ENCODE measurements at places on chromosomes 2 and 18.

DNA sequence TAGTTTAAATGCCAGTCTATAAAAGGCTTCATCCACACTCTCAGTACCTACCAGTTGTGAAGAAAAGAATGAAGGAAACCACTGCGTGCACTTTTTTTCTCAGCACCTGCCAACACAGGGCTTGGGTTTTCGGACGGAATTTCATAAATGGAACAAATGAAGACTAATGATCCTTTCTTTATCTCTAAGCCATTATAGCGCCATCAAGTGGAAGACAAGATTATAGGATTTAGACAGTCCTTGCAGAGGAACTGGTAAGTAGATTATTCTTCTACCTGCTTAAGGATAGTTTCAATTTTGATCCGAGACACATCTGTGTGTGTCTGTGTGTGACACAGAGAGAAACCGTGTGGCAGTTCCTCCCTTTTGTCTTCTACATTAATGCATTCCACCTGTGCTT is 245.6 kb downstream of the NRXN1 start:
- DNase-seq: no peak

GRCh38 chr2:3208591-3208990 is 169.0 kb downstream of the EIPR1 start:
- DNase-seq: no peak

DNA sequence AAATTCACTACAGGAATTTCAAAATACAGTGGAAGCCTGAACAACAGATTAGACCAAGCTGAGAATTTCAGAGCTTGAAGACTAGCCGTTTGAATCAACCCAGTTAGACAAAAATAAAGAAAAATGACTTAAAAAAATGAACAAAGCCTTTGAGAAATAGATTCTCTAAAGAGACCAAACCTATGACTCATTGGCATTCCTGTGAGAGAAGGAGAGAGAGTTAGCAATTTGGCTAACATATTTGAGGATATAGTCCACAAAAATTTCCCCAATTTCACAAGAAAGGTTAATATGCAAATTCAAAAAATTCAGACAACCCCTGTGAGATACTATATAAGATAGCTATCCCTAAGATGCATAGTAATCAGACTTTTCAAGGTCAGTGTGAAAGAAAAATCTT is 78.0 kb downstream of the MYO3B start:
- no peak for DNase-seq

DNA sequence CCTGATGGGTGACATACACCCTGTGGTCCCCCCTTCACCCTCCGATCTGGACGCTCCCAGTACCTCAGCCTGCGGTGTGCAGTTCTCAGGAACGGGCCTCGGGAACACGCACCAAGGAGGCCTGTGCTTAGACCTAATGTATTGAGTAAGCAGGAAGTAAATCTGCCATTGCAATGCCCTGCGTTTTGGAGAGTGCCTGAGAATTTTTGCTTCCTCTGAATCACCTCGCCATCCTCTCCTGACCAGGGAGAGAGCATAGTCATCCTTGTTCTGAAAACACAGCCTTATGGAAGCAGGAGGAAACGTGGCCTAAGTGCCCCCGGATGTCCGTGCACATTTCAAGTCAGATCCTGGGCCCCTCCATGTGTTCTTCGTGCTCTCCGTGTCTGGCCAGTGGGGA is 272.2 kb downstream of the NDUFA10 start:
- DNase-seq: no peak

GRCh38 chr2:127531221-127531648 is 4.2 kb upstream of the MYO7B start:
- DNase-seq: no peak

DNA sequence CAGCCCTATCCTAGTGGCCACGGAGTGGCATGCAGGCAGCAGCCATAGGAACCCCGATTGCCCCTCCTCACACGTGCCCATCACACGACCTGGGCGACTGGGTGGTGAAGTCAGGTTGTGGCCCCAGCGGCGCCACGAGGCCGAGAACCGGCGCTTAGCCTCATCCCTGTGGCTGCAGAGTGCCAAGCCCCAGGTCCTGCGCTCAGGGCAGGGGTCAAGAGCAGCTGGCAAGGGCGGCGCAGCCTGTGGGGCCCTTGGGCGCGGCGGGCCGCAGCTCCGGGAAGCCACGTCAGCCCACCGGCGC is 73.3 kb downstream of the RPIA start:
- no peak for DNase-seq

DNA sequence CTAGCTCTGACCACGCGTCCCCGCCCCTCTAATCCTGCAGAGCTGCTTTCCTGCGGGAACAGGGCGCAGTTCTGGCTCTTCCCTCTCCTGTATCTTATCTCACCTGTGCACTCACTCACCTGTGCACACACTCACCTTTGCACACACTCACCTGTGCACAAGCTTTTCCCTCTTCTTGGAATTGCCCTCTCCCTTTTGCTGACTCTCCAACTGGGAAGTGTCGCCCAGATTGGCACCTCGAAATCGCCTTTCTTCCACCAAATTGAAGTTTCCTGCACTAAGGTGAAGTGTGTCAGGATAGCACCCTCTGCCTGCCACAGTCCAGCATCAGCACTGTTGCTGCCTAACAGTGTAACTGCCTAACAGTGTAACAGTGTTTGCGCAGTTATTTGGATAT is 566 bp upstream of the CMPK2 start:
- peak; percentile 83 for DNase-seq

DNA sequence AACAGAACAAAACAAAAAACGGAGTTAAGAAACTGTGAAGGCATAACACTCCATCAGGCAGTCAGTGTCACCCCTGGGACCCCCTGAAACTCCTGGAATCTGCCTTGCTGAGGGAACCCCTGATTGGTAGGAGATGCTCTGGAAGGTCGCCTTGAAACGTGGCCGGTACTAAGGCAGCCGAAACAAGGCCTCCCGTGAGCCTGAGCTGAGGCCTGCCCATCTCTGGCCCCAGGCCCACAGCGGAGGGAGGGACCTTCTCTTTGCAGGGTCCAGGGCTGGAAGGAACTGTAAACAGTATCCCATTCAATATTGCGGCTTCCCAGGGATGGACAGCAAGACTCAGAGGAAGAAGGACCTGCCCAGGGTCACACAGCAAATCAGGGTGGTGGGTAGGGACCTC is 155.7 kb downstream of the INHBB start:
- no peak for DNase-seq

GRCh38 chr2:19073522-19073921 is 284.9 kb downstream of the OSR1 start:
- DNase-seq: no peak

DNA sequence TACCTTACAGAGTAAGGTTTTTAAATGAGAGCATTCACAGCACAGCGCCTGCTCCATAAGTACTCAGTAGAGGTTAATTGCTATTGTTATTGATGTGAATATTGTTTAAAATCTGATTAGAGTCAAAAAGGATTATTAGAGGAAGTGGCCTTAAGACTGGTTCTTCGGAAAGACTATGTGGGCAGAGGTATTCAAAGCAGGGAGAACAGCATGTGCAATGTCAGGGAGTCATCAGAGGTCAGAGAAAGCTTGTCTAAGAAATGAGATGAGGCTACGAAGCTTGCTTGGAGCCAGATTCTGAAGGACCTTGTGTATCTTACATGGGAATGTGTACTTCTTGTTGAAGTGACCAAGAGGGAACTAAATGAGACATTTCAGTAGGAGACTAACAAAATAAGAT is 49.8 kb downstream of the PMS1 start:
- no peak for DNase-seq

DNA sequence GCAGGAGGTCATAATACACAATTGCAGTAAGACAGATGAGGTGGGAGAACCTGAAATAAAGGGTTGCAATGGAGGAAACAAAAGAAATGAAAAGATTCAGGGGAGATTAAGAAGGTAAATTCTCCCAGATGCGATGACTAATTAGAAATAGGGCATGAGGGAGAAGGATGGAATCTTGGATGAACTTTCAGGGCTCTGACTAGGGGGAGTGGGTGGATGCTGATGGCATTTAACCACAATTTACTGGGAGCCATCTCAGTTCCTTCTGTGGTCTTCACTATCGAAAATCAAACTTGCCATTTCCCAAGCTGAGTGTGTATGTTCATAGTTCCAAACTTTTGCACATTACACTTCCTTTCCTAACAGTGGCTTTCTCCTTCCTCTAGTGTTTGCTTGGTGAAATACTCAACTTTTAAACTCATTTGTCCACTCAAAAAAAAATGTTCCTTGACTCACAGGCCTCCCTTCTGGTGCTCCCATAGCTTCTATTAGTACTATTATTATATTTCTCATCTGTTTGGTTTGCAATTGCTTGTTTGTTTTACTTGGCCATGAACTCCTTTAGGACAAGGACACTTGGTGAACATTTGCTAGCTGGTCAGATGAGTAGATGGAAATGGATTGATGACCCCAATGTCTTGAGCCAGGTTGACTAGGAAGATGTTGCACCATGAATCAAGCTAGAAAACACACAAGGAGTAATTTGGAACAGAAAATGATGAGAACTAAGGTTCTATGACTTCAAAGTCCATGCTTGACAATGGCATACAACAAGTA is 178.5 kb downstream of the DIS3L2 start:
- DNase-seq: no peak

- DNase-seq: peak; percentile 69
Observed at GRCh38 chr18:11149441-11150270, at the start of gene PIEZO2. PIEZO2 (minus strand) TSS chr18:11149569; CDS start chr18:11148588, 981 bp downstream.

DNA sequence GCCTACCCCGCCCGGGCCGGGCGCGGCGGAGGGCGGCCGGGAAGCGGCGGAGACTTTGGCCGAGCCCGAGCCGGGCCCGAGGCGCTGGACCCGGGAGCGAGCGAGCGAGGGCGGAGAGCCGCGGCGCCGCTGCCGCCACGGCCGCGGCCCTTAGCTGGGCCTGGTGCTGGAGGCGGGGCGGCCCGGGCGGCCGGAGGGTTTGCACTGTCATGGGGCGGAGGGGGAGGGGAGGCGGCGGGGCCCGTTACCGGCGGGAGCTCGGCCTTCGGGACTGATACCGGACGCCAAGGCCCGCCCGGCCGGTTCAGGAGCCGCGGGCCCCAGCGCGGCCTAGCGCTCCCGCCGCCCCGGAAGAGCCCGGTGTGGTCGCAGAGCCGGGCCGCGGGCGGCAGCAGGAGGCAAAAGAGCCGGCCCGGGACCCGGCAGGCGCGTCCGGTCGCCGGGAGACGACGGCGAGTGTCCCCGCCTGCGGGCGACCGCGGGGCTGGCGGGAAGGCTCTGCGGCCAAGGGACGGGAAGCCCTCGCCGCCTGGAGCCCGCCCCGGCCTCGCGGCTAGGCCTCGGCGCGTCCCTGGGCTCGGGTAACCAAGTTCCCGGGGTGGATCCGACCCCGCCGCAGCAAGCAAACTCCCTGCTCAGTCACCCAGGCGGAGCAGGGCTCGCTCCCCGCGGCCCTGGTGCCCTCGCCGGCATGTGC is 697 bp downstream of the KCMF1 start:
- DNase-seq: peak; percentile 50

GRCh38 chr2:71240794-71241193 is 13.9 kb upstream of the PAIP2B start:
- DNase-seq: no peak

DNA sequence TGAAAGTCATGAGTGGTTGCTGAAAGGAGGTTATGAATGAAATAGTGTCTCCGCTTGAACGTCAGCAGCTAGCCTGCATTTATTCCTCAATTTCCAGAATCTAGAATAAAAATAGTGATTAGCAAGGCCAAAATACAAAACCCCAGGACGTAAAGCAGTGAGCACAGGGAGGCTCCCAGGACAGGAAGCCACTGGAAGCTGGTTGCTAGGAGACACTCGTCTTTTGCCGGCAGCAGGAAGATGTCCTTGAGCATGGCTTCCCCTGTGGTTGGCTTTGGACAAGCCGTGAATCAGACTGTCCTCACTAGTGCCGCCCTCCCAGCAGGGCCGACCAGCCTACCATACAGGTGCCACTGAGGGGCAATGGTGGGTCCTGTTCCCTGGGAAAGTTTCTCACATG is 374.4 kb downstream of the MTX2 start:
- DNase-seq: peak; percentile 75

DNA sequence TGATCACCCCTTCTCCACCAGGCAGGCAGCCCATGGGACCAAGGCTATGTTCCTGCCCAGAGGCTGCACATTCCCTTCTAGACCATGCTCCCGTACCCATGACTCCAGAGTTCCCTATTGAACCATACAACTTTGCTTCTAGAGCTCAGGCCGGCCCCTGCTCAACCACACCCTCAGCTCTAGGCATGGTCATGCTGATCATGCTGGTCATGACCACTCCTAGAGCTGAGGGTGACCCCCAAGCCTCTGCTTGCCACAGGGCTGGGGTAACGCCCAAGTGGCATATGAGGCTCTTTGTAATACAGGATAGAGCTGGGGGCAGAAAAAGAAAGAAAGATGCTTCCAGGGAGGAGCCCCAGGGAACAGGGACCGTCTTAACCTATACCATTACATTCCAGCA is 301.8 kb downstream of the SP3 start:
- DNase-seq: no peak
